ENCODE measurements at places on chromosomes 4 and X. TPM values are rescaled to one million over a fixed set of nuclear protein-coding genes. Genes with fewer than 3 reads are reported as not detected.

- DNase-seq, result no peak
Observed at GRCh38 chr4:23483320-23483960, 406.4 kb downstream of the PPARGC1A start.

RAB33A gene
- polyA plus RNA-seq, result 0.97 TPM

USP17L5 gene
- polyA plus RNA-seq, result not detected

TLR3 gene
- 14.4 TPM for polyA plus RNA-seq

GRCh38 chr4:337932-338758, 531 bp downstream of the ZNF141 start:
- DNase-seq, result peak; percentile 40

DAPP1 gene
- polyA plus RNA-seq, result 0.81 TPM

GRCh38 chrX:109704563-109704962, 28.5 kb downstream of the ACSL4 start:
- no peak for DNase-seq

DNA sequence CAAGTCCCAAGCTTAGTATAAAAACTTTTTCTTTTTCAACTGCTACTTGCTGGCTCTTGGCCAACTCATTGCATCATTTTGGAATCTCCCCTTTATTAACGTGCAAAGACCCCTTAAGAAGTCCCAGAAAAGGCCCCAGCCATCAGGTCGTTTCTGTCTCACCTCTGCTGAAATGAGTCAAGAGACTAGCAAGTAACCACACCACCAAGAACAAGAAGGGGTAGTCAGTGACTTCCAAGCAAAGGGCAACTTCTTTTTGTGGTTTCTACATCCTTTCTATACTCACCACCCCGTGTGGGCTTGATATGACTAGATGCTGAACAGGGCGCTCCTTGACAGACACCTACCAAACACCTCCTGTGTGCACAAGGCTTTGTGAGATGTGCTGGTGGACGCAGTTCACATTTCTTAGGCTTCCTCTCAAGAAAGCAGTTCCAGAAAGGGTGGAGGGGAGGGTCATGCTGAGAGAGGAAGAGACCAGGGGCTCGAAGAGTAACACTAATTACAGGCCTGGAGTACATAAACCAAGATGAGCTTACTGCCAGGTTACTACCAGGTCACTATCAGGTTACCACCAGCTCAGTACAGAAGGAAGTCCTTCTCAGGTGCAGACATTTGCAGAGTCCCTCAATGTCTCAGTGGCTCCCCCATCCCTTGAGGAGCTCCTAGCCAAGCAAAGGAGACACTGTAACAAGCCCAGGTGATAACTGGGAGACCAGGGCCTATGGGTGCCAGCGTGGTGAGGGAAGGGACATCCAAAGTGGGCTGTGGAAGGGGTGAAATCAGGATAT, 19.3 kb downstream of the JAKMIP1 start:
- no peak for DNase-seq

GRCh38 chr4:95318483-95318882, 230.3 kb downstream of the UNC5C start:
- no peak for DNase-seq

ATP2B3 gene
- 0.17 TPM for polyA plus RNA-seq

NOX1 gene
- 0.71 TPM for polyA plus RNA-seq

FMR1NB gene
- polyA plus RNA-seq, result 0.16 TPM

GRCh38 chrX:101682723-101683122, 23.1 kb upstream of the ARMCX2 start:
- no peak for DNase-seq

- DNase-seq, result no peak
Observed at GRCh38 chrX:121050781-121051180, 3.4 kb downstream of the GLUD2 start.

- DNase-seq, result no peak
Observed at GRCh38 chr4:87783781-87784180, 15.6 kb upstream of the IBSP start.

GRCh38 chr4:98491899-98492559, 166.4 kb downstream of the TSPAN5 start:
- DNase-seq, result no peak

- DNase-seq, result peak; percentile 54
Observed at GRCh38 chrX:107484002-107484726, 34.7 kb downstream of the FRMPD3 start.

TRIM60 gene
- polyA plus RNA-seq, result not detected

- DNase-seq, result no peak
Observed at GRCh38 chrX:156008915-156009314, 11.4 kb downstream of the IL9R start.

GRCh38 chr4:168787801-168788595, 222.1 kb downstream of the CBR4 start:
- DNase-seq, result peak; percentile 30

SRPX2 gene
- 11.6 TPM for polyA plus RNA-seq

GPR82 gene
- 0.13 TPM for polyA plus RNA-seq

- DNase-seq, result peak; percentile 11
Observed at GRCh38 chr4:10998846-10999245, 314.3 kb upstream of the CLNK start.

DNA sequence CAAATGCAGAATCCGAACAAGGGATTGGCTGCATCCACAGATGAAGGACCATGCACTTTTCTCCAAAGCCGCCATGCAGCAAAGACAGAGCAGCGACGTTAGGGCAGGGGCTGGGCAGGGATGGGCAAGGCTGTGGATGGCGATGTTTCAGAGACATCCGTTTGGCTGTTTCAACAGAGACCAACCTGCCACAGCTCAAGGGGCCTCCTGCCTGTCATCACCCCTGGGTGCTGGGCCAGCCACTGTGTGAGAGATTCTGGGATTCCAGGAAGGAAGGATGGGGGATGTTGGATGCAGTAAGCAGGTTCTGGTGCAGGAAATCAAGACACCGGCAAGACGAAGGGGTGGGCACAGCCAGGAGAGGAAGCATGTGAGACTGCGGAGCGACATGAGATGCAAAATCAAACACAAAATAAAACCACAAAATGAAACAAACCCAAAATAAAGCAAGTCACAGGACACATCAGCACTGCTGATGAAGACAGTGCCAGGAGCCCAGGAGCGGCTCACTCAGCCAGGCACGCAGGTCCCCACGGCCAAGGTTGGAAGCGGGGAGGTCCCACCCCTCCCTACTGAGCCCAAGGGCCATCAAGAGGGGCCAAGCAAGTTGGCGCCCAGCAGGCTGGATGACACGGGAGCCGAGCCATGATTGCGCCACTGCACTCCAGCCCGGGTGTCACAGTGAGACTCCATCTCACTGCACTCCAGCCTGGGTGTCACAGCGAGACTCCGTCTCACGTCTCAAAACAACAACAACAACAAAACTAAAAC, 68.1 kb downstream of the FAM53A start:
- no peak for DNase-seq

GRCh38 chr4:175277816-175278215, 359.7 kb downstream of the ADAM29 start:
- no peak for DNase-seq

COL25A1 gene
- polyA plus RNA-seq, result 14.4 TPM

- no peak for DNase-seq
Observed at GRCh38 chrX:20369468-20369867, 102.8 kb upstream of the RPS6KA3 start.

GRCh38 chr4:163535657-163536056, 41.2 kb downstream of the TMA16 start:
- DNase-seq, result no peak

DNA sequence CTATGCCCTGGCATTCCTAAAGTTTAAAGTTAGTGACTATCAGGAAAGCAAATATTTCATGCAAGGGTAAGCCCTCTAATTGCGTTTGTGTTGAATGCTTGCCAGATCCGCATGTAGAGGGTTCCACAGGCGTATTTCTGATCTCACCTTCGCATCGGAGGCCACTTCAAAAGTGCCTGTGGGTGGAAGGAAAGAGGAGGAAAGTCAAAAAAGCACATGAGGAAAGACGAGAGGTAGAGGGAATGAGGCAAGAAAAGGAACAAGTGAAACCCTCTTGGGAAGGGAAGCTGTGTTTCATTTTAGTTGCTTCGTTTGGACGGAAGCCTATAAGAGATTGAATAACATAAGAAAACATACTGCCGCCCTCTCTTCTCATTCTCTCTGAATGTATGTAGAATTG, 628.8 kb downstream of the SPRY1 start:
- DNase-seq, result no peak

SPOCK3 gene
- 10.9 TPM for polyA plus RNA-seq

DNA sequence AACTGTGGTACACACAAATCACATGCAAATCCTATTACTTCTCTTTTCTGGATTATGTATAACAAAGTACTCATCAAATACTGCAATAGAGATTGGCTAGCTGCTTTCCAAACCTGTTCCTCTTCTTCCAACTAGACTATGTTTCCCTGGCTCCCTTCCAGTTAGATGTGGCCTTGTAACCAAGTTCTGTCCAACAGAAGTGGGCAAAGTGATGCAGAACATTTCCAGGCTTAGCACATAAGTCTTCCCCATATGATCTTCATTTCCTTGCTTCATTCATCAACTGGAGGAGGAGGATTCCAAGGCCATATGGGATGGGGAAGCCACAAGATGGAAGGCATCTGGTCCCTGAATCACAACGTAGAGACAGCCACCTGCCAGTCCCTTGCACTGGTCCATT, 8.0 kb downstream of the SLC9A7 start:
- no peak for DNase-seq

GRCh38 chr4:41205854-41206460, 8.4 kb downstream of the APBB2 start:
- DNase-seq, result no peak

CXCR3 gene
- not detected for polyA plus RNA-seq

DNA sequence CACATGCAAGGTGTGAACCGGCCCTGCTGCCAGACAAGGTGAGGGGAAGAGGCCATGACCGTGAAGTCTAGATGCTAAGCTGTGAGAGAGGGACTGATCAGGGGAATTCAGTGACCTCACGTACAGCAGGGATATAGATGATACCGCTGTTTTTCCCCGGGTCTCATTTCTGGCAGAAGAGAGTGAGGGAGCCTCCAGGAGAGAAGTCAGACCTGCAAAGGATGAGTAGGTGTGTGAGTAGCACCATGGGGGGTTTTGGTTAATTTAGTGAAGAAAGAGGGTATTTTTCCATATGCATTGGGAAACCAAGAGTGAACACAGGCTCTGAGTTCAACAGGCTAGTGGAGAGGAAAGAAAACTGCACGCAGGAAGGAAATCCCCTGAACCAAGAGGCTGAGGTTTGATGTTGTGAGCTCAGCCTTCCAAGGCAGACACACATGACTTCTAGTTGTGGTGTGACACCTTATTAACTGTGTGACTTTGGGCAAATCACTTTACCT, 127.6 kb upstream of the GATB start:
- DNase-seq, result no peak

GRCh38 chr4:94758700-94759399, 1.1 kb downstream of the BMPR1B start:
- DNase-seq, result no peak

PRR32 gene
- polyA plus RNA-seq, result not detected

EPHA5 gene
- 0.52 TPM for polyA plus RNA-seq

GPM6B gene
- 21.4 TPM for polyA plus RNA-seq

DNA sequence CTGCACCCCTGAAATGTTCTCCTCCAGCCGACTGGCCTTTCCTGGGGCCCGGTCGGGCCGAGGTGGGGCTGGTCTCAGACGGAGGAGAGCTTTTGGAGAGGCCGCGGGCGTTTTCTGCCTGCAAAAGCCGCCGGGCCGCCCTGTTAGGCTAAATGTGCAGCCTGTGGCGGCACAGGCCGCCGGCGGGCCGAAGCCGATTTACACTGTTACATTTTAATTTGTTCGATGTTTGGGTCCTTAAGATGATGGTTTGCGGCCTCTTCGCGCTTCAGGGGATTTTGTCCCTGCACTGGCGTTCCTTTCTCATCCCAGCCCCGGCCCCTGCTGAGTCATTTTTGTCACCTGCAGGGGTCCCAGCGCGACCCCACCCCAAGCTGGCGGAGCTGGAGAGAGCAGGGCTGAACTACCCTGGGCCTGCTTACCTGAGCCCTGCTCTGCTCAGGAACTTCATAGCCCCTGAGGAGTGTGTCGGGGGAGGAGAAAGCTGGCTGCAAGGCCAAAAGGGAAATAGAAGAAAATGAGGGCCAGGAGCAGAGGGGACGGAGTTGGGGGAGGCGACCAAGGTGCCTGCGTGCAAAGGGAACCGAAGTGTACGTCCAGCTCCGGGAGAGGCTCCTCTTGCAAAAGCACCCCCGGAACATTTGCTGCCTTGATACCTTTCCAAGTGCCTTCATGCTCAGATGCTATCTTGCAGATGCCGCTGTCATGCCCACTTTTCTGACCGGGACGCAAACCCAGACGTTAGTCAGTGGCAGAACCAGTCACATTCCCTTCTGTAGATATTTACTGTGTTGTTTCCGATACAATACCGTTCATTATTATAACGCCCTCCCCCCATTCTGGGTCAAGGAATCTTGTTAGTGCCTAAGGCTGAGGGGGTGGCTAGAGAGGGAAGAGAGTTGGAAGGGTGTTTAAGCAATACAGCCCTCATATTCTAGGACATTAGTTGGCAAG, 977 bp upstream of the RBBP7 start:
- DNase-seq, result no peak

DNA sequence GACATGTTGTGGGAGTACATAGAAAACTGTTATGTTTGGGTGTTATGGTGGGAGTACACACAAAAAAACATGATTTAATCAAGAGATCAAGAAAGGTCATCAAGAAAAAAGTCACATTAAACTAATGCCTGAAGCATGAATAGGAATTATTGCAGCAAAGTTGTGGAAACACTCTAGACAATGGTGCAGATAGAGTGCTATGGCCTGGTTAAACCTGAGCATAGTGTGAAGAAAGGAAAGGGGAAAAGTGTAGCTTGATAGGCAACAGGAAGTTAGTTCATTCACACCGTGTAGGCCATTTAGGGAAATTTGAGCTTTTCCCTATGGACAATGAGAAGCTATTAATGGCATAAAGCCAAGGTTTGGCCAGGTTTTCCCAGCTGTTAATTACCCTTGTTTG, 162.1 kb upstream of the EMCN start:
- no peak for DNase-seq

- DNase-seq, result no peak
Observed at GRCh38 chr4:56531149-56531770, 25.7 kb downstream of the ARL9 start.

MSX1 gene
- polyA plus RNA-seq, result 1.1 TPM

DNA sequence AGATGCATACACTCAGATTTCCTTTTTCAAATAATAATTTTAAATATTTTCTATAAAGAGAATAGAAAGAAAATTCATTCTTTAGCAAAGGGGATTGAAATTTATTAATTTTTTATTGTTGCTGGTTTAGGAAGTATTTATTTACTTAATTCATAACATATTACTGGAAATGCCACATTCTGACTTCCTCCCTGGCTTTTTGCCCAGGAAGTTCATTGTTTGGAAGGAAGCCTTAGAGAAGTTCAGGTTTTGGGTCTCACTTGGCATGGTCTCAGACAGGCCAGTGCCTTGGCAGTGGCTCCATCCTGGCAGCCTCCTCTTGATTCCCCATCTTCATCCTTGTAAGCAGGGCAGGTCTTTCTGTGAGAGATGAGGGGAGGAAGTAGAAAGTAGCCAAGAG, 50.5 kb downstream of the IL15 start:
- no peak for DNase-seq

FRMPD4 gene
- 0.10 TPM for polyA plus RNA-seq

DNA sequence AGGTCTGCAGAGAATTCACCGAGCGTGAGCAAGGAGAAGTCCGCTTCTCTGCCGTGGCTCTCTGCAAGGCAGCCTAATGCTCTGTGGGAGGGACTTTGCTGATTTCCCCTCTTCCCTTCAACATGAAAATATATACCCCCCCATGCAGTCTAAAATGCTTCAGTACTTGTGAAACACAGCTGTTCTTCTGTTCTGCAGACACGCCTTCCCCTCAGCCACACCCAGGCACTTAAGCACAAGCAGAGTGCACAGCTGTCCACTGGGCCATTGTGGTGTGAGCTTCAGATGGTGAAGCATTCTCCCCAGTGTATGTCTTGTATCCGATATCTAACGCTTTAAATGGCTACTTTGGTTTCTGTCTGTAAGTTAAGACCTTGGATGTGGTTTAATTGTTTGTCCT, 11.3 kb downstream of the UCHL1 start:
- no peak for DNase-seq

GRCh38 chrX:104420907-104421306, 145.1 kb upstream of the IL1RAPL2 start:
- DNase-seq, result no peak
